ENCODE measurements at places on chromosomes 5 and 9.

DNA sequence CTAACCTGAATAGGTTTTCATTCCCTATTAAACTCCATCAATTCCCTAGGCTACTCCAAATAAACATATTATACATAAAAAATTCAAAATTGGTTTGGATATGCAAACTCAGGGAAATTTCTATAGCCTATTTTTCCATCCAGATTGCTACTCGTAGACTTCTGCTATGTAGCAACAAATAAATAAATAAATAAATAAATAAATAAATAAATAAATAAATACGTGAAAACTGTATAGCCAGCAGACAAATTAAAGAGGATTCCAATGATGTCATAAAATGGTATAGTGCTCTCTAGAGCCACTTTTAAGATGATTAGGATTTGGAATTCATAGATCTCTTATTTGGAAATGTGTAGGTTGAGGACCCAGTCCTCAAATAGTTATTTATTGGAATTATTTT, 1193.2 kb upstream of the NUDT12 start:
- DNase-seq: no peak

DNA sequence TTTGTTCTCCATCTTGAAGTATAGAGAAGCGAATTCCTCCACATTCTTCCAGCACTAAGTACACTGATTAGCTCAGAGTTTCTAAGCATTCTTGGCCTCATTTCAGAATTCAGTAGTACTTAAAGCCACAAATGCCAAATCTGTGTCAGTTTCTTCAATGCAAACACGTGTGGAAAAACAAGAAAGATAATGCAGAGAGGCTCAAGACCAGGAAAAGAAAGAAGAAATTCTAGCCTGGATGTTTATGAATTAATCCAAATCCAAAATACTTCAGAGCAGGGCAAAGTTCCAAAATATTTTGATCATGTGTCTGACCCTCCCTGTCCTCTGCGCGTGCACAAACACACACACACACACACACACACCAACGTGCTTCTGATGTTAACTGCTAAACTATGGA, 457.6 kb downstream of the SLCO4C1 start:
- no peak for DNase-seq

DNA sequence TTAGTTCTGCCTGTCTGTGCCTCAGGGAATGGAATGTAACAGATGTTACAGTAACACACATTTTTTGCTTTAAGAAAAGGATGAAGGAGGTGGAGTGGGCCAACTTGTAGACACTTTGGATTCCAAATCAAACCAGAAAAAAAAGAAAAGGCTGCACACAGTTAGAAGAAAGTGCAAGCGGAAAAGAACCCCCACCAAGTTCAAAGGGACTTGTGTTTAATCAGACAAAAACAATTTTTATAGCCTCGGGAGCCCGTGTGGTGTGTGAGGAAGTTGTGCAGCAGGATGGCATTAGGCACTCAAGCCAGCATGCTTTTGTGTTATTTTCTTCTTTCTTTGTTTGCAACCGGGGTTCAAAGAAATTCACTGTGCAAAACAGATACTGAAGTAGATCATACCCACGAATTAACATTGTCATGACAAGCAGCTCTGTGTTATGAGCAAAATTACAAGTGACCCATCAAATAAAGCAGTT, 189.5 kb downstream of the SEMA5A start:
- DNase-seq: no peak

DNA sequence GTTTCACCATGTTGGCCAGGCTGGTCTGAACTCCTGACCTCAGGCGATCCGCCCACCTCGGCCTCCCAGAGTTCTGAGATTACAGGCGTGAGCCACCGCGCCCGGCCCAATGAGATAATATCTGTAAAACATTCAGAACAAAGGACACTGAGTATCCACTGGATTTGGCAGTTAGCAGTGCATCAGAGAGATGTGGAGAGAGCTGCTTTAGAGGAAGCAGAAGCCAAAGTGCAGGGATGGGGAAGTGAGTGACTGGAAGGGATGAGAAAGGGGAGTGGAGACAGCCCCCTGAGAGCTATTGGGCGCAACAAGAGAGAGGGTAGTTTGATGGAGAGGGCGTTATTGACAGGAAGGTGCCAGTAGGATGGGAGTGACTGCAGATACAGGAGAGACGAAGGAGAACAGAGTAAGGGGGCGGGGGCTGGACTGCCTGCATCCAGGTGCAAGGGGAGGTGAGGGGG, 157.5 kb upstream of the SHB start:
- no peak for DNase-seq

- DNase-seq: no peak
Observed at GRCh38 chr9:133427658-133428348, 5.6 kb downstream of the ADAMTS13 start.

- no peak for DNase-seq
Observed at GRCh38 chr5:135966790-135967189, 12.0 kb upstream of the LECT2 start.

DNA sequence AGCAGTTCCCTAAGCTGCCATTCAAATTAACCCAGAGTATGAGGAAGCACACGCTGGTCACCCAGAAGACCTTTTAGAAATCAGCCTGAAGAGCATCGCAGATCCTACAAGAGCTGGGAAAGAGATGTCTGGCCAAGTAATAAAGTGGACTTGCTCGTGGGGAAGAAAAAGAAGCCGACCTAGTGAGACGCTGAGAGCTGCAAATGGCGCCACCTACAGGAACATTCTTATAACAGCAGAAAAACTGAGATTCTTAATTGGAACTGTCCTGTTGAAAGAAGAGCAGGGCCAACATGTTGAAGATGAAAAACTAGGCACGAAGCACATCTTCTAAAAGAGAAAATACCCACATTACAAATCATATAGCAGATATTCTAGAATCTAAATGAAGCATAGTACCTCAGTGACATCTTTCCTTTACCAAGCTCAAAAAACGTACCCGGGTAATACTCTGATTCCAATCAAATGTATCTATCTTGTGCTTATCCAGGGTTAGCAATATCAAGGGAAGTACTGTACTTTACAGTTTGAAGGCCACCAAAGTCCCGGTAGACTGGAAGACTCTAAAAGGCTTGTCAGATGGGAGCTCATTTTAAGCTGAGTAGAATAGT, 3.9 kb upstream of the GNAQ start:
- peak; percentile 66 for DNase-seq

DNA sequence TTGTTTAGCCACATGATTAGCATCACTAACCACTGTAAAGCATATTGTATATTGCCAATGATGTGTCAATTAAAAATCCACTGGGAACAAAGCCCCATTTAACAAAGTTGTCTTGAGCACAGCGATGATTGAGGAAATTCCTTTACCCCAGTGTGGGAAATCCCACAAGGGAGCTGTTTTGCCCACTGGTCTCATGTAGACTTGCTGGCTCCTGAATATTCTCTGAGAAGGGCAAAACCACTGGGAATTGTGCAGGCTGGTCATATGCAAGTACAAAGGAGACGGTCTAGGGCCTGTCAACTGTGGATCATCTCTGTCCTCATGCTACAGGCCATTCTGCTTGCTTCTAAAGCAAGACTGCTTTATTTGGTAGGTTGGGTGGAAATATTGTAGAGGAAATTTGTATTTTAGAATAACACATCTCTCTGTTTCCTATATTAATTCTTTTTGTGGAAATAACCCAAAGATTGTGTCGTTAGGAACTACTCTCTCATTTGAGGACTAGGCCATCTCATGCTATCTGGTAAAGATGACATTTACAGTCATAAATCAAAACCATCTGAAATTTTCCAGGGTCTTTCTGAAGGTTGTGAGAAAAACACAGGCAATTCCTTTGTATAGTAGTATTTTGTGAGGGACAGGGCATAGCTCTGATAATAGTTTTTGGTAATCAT, 60.2 kb downstream of the PARP8 start:
- DNase-seq: no peak

DNA sequence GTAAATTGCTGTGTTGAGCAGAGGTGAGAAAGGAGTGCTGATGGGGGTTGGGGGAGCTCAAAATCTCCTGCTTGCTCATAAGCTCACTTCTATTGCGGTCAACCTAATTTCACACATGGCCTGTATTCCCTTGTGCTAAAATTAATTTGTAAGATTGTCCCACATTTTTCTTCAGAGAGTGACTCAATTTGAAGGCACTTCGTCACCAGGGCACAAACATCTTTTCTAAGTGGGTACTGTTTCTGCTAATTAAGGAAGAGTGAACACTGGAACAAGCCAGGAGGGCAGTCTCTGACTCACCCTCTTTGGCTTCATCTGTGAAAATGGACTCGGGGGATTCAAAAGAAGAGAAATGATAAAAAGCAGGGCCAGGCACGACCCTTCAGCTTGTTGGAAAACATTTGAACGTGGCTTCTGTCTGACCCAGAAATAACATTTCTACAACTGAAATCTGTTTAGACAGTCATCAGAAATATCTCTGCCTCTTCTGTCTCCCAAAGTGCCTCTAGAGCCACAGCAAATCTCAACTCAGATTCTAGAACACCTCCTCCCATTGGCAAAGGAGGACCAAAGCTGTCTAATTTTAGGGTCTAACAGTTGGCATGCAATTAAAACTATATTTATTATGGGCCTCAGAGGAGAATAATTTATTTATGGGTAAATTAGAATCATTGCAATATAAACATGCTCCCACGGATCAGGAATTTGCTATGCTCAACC, 49.8 kb downstream of the FEM1C start:
- no peak for DNase-seq

GRCh38 chr5:150122158-150122510, 33.5 kb downstream of the PDGFRB start:
- DNase-seq: no peak

DNA sequence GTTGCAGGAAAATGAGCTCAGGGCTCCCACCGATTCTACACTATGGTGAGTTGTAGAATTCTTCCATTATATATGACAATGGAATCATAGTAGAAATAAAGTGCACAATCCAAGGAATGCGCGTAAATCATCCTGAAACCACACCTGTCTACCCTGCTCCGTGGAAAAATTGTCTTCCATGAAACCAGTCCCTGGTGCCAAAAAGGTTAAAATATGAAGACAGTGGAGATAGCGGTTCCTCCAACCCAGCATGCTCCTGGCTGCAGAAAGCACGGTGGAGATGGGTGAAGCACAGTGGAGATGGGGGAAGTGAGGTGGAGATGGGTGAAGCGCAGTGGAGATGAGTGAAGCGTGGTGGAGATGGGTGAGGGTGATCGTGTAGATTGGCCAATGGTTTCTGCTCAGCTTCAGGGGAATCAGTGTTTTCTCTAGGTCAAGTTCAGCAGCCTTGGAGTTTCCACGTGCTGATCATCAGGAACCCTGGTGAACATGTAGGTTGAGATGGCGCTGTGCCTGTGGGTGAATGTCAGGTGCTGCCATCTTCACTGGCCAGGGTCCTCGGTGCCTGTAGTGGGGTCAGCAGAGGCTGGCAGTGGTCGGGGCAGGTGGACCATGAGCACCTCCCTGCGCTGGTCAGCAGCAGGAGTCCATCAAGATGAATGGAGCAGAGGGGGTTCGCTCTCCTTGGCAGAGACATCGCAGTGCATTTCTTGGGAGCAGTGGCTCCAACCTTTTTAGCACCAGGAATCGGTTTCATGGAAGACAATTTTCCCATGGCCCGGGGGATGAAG, 20.3 kb downstream of the PAEP start:
- DNase-seq: no peak

GRCh38 chr5:154298065-154298464, 107.5 kb downstream of the GALNT10 start:
- no peak for DNase-seq

GRCh38 chr9:136534366-136534765, 11.5 kb downstream of the NOTCH1 start:
- DNase-seq: no peak

- no peak for DNase-seq
Observed at GRCh38 chr5:179902763-179903158, 4.9 kb downstream of the TBC1D9B start.

DNA sequence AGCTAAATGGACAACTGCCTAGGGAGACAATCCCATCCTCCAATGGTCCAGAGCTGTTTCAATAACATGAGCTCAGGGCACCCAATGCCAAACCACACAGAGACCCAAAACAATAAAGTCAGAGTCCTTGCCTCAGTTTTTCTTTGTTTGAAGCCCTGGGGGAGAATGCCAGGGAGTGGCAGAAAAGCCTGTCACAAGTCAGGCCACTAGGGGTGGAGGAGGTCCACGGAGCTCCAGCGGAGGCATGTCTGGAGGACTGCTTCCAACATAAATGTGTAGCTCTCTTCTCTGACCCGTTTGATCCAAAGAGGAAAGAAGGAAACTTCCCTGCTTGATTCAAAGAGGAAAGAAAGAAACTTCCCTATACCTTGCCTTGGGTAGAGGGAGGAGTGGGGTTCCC, 175.3 kb downstream of the HSPA4 start:
- DNase-seq: no peak

GRCh38 chr5:39137819-39138451, 63.7 kb upstream of the RICTOR start:
- DNase-seq: no peak

DNA sequence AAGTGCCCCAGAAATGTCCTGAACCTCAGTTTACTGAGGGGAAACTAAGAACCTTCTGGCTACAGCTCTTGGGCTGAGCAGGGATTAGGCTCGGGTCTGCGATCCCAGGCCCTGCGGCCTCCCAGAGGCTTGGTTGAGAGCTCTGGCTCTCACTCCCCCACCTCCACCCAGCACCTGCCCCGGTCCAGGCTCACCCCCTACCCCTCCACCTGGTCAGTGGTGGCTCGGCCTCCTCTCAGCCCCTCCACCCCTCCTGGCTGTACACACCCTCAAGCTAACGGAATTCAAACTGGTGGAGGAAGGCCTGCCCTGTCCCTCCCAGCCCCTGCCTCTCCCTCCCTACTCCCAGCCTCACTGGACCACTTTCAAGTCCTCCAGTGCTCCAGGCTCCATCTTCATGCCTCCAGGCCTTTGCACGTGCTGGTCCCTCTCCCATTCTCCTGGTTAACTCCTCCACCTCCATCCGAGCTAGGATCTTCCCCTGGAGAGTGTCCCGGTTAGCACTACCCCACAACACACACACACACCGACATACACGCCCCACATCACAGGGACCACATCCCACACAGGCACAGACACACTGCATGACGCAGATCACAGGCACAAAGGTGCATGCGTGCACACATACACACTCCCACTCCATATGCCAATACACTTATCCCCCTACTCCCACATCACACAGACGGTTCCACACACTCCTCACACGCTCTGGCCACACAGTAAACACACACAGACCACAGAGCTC, 130.9 kb downstream of the C9orf50 start:
- no peak for DNase-seq

DNA sequence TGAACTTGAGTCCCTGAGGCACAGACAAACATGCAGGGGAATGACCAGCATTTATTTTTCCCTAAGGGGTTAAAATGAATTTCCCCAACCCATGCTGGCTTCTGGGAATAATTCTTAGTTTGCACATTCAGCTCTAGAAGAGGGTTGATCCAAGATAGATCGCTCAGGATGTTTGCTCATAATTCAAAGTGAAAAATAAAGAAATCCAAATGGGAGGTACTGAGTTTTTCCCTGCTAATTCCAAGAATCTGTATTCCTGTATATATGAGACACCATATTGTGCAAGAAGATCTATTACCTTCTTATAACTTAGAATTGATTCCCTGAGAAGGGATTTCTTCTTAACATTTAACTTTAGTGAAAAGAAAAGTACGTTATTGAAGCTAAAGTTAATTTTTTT, 96.2 kb downstream of the VCAN start:
- DNase-seq: no peak

GRCh38 chr5:73436535-73437100, 12.0 kb downstream of the FOXD1 start:
- DNase-seq: no peak

GRCh38 chr9:104658496-104659195, 35.7 kb upstream of the OR13D1 start:
- no peak for DNase-seq
